Left forelimb (tissue), 1 donor: ENCODE measurements at places on chromosomes 11 and 22.

GRCh38 chr11:77669848-77670511, 32.4 kb upstream of the CLNS1A start:
- no peak for DNase-seq

DNA sequence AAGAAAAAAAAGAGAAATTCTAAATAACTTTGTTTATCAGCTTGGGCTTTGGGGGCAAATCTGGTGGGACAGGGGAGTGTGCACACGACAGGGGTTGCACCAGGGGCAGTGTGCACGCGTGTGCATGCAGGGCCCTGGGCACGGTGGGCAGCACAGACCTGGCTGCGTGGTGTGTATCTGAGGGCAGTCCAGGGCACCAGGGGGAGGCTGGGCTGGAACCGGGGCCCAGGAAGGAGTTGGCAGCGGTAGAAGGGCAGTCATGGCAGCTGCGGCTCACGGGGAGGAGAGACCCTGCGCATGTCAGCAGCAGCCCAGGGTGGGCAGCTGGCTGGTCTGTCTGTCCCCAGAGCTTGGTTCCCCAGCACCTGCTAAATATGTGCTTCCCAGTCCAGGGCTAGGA, 4.3 kb downstream of the KRTAP5-5 start:
- peak; percentile 37 for DNase-seq

- DNase-seq: no peak
Observed at GRCh38 chr11:36016263-36016662, 72.4 kb downstream of the LDLRAD3 start.

DNA sequence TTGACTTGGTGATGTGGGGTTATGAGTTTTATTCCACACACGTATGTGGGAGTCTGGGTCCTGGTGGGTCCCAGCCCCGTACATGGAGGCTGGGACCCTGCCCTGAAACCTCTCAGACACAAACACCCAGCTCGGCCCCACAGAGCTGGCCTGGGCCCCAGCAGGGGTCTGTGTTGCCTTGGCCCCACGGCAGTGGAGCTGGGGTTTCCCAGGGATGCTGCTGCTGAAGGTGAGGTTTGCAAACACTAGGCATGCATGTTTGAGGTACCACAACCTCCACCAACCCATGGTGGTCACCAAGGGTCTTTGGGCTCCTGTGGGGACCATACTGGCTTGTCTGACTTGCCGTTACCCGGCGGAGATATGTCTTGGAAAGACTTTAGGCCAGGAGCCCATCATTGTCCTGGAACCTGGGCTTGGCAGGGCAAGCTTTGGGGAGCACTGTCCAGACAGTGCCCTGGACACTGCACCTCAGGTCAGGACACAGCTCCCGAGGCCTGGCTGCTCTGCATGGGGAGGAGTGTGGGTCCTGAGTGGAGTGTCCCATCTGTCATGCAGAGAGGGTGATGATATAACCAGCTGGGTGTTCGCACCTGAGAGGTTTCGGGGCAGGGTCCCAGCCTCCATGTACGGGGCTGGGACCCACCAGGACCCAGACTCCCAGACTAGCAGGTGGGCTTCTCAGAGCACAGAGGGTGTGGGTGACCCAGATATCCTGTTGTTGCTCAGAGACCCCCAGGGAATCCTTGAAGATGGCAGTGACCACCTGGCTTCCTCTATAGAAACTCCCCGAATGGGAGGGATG, 63.3 kb downstream of the KCNQ1 start:
- peak; percentile 51 for DNase-seq

DNA sequence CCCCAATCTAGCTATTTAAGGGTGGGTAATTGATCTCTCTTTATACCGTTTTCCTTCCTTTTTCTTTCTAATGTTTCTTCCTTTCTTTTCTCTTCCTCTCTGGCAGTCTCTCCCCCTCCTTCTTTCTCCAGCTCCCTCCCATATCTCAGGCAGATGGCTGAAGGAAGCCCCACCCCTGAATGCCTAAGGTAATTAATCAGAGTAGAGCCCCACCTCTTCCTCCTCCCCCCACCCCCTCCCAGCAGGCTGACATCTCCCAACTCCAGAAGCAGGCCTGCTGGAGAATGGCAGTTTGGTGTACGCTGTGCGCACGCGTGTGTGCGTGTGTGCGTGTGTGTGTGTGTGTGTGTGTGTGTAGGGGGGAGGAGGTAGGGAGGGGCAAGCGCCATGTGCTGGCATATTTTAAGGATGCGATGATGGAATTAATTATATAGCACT, 122.6 kb downstream of the APOL5 start:
- DNase-seq: peak; percentile 94

- no peak for DNase-seq
Observed at GRCh38 chr11:34251589-34251980, 106.2 kb downstream of the ABTB2 start.

DNA sequence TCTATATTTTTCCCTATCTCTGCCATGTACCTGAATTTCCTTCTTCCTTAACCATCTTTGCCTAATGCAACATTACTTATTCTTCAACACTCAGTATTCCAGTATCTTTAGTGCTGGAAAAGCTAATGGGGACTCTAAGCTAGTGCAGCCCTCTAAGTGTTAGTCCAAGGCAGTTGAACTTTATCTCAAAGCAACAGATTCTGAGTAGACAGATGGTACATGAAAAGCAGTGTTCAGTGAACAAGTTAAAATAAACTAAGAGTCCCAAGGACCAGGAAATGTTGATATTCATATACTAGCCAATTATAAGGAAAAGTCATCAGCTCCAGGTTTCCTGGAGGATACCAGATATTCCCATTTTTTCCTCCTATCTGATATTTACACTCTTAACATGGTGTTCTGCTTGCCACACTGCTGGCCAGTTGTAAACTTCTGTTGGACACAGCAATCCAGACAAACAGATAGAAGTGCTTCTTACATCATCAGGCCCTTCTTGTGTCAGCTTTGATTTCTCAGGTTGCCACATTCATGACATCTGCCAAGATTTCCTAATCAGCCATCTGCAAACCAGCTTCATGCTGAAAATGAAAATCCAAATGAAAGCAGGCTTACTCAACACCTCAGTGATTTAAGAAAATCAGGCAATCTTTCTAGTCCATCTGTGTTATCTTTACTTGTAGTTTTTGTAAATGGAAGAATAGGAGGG, 255.9 kb upstream of the POU2AF2 start:
- DNase-seq: no peak

GRCh38 chr11:20962581-20962980, 293.2 kb downstream of the NELL1 start:
- no peak for DNase-seq

- DNase-seq: no peak
Observed at GRCh38 chr11:33698921-33699320, 1.7 kb downstream of the C11orf91 start.

DNA sequence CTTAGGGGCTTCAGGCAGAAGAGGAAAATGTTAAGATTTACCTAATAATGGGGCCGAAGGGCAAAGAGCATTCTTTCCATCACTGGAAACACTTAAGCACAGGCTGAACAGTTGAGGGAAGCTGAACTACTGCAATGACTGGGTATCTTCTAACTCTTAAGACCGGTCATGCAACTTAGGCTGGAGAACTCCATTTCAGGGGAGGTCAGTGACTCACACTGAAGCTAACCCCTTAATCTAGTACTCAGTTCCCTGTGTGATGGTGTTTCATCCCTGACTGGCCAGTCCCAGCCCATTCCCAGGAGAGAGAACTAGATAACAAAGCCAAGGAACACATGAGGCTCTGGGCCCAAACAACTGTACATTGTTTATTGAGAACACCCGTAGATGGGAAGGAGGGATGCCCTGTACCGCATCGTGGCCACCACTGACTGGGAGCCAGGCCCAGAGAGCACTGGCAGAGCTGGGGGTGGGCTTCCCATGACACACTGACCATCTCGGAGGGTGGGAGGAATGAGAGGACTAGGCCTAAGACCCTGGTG, 10.5 kb downstream of the RPL27A start:
- no peak for DNase-seq

- no peak for DNase-seq
Observed at GRCh38 chr11:30210357-30210756, 20.5 kb upstream of the FSHB start.

GRCh38 chr22:50267591-50268390, 2.4 kb downstream of the MAPK11 start:
- peak; percentile 82 for DNase-seq

- DNase-seq: no peak
Observed at GRCh38 chr22:42621505-42622002, 6.9 kb upstream of the POLDIP3 start.

DNA sequence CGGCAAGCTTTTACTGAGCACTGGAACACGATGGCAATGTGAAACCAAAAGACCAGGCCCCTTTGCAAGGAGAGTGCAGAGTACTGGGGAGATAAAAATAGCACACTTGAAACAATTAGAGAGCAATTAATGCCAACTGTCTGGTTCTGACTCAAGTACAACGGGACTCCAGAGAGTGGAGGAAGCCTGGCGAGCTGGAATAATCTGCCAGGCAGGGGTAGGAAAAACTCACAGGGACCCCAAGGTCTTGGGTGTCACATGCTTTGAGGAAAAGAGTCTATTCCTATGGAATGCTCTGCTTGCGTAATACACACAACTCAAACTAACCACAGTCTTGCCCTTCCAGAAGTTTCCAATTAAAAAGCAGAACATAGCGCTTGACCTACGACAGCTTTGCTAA, 113.0 kb upstream of the CLMP start:
- DNase-seq: no peak

GRCh38 chr11:56271092-56271491, 2.9 kb upstream of the OR5T1 start:
- no peak for DNase-seq

DNA sequence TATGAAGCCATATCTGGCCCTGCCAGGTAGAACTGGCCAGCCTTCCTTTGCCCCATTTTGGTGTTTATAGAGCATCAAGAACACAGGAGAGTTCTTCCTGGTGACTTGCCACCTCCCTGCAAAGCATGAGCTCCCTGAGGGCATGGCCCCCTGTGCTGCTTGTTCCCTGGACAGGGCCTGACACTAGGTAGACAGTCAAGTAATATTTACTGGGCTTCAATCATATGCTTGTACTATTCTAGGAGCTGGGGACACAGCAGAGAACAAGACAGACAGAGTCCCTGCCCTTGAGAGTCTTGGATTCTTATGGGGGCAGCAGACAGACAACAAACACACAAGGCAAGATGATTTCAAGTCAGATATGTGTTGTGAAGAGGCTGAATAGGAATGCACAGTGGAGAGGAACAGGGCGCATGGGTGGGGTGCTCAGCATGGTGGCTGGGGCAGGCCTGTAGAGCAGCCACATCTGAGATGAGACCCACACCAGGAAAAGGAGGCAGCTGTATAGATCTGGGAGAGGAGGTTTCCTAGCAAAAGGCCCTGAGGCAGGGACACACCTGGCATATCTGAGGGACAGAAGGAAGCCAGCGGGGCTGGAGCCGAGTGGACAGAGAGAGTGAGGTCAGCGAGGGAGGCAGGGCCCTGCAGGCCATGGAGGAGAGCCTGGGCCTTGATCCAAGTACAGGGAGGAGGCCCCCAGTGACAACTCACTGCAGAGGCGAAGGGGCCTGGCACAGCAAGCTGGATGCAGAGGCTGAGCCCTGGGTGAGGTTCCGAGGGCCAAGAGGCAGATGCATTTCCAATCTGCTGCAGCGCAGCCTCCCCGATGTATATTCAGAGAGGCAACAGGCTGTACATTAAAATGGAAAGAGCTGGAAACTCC, 10.2 kb upstream of the CBX6 start:
- DNase-seq: no peak

DNA sequence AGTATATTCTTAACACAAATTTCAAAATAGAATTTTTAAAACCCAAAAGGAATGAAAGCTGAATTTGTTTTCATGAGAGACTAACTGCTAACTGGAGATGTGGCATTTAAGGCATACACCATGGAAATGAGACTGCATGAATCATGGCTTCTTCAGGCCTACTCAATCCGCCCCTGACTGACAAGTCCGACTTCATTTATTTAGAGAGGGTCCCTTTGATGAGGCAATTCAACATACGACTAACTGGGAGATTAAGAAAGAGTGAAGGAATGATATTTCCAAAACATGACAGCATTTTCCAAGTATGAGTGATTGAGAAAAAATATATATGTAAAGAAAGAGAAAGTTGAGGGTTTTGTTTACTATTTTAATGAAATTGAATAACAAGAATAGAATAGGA, 720.1 kb downstream of the DLG2 start:
- DNase-seq: no peak

DNA sequence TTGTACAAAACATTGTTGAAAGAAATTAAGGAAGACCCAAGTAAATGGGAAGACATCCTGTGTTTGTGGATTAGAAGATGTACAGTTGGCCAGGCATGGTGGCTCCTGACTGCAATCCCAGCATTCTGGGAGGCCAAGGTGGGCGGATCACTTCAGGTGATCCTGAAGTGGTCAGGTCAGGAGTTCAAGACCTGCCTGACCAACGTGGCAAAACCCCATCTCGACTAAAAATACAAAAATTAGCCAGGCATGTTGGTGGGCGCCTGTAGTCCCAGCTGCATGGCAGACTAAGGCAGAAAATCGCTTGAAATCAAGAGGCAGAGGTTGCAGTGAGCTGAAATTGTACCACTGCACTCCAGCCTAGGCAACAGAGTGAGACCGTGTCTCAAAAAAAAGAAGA, 62.0 kb upstream of the SEPTIN5 start:
- DNase-seq: no peak

DNA sequence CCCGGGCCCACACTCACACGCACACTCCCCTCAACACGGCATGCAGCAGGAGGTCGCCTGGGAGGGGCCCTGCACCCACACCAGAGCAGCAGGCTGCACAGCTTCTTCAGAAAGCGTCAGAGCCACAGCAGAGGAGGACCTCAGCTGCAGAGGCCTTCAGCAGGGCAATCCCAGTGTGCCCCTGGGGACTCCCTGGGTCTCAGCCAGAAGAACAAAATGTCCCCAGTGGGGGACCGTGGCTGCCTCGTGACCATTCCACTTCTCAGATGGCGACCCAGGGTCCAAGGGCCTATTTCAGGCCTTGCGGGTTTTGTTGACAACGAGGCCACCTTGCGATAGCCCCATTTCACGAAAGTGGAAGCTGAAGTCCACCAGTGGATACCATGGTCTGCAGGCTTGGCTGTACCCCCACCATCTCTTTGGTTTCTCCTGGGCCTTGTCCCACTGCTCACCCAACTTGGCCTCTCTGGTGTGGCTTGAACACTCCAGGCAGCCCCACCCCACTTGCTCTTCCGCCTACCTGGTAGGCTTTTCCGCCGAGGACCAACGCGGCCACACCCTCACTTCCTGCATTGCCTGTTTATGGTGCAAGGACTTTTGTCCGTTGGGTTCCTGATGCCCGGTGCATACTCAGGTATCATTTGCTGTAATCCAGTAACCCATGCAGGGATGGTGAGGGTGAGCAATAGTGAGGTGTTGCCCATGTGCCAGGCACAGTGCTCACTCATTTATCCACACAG, 38.1 kb downstream of the MB start:
- DNase-seq: no peak

- DNase-seq: peak; percentile 44
Observed at GRCh38 chr11:67648140-67648795, 2.3 kb downstream of the ACY3 start.

GRCh38 chr11:47850337-47850736, 2.2 kb upstream of the NUP160 start:
- DNase-seq: no peak

DNA sequence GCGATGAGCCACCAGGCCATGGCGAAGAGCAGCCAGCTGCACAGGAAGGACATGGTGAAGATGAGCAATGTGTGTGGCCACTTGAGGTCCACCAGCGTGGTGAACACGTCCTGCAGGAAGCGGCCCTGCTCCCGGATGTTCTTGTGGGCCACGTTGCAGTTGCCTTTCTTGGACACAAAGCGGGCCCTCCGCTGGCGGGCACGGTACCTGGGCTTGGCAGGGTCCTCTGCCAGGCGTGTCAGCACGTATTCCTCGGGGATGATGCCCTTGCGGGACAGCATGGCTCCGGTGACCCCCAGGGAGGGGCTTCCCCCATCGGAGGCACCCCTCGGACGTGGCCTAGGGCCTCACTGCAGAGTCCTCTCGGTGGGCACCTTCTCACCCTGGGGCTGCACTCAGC, 648 bp downstream of the KCNJ11 start:
- DNase-seq: no peak
